ENCODE measurements at places on chromosomes 2 and 18.

DNA sequence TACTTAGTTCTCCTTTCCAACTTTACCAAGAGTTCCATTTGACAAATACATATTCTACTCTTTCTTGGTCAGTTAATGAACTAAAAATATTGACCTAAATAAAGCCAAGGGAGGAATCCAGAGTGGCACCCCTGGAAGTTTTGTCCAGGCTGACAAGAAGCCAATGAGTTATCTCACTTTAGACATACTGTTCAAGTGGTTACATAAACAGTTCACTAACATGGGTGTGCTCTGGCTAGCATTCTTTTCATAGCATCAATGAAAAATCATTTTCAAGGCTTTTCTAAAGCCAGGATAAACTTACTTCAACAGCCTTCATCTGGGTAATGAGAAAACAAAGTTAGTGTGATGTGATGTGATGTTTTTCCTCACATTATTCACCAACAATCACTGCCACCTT is 649.4 kb downstream of the TDRD15 start:
- no peak for DNase-seq
- H3K4me1 ChIP-seq = no peaks in the 10 kb centered on the region
- H3K27ac ChIP-seq = no peak overlapping the region
- no peaks in the 10 kb centered on the region for H3K27me3 ChIP-seq

GRCh38 chr18:9608728-9609127 is 5.6 kb downstream of the PPP4R1 start:
- no peaks in the 10 kb centered on the region for H3K27me3 ChIP-seq
- DNase-seq = no peak
- no peak overlapping the region for H3K4me3 ChIP-seq
- peaks cover 3% of the 10 kb centered on the region for H3K36me3 ChIP-seq

- no peaks in the 10 kb centered on the region for H3K36me3 ChIP-seq
- H3K4me3 ChIP-seq = no peak overlapping the region
- no peak overlapping the region for H3K27ac ChIP-seq
Measured at GRCh38 chr18:69399253-69399652, 1.4 kb upstream of the DOK6 start.

GRCh38 chr18:3279201-3280185 is 17.6 kb downstream of the MYL12B start:
- H3K27me3 ChIP-seq = no peaks in the 10 kb centered on the region
- no peak overlapping the region for H3K4me3 ChIP-seq
- no peak for DNase-seq
- H3K27ac ChIP-seq = no peak overlapping the region

DNA sequence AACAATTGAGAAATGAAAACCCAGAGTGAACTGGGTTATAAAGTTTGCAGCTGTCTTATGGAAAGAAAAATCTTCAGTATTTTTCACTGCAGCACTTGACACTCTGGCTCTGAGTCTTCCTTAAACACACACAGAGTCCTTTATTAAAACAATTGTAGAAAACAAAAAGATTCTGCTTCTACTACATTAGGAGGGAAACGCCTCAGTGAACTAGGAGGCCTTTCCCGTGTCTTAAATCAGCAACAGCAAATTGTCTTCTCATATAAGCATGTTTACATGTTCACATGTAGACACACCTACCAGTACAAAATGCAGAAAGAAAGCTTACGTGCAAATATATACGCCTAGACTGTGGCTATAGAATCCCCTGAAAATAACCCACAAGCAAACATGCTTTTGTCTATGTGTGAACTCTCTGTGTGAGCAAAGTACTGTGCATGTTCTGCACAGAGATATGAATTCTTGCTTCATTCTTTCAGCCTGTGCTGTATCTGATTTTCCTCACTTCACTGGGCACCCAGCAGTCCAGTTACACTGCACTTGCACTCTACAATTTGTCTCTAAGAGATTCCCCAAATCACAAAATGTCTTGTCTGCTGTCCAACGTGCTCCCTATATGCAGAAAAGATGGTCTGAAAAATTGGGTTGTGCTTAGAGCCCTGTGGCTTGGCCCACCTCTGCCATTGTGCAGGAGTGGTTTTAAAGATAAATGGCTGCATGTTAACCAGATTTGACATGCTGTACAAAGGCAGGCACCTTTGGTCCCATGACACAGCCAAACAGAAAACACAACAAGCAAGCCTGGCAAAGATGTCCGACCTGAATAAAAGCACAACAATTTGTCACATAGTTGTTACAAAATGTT is 24.5 kb downstream of the ZEB2 start:
- H3K4me3 ChIP-seq = no peak overlapping the region
- no peak overlapping the region for H3K27ac ChIP-seq
- peaks cover 2% of the 10 kb centered on the region for H3K4me1 ChIP-seq
- H3K27me3 ChIP-seq = no peaks in the 10 kb centered on the region
- DNase-seq = no peak
- H3K36me3 ChIP-seq = no peaks in the 10 kb centered on the region

GRCh38 chr2:68336192-68336591 is 16.4 kb upstream of the CNRIP1 start:
- H3K4me1 ChIP-seq = no peaks in the 10 kb centered on the region
- H3K4me3 ChIP-seq = no peak overlapping the region
- H3K27me3 ChIP-seq = no peaks in the 10 kb centered on the region
- no peak overlapping the region for H3K27ac ChIP-seq

DNA sequence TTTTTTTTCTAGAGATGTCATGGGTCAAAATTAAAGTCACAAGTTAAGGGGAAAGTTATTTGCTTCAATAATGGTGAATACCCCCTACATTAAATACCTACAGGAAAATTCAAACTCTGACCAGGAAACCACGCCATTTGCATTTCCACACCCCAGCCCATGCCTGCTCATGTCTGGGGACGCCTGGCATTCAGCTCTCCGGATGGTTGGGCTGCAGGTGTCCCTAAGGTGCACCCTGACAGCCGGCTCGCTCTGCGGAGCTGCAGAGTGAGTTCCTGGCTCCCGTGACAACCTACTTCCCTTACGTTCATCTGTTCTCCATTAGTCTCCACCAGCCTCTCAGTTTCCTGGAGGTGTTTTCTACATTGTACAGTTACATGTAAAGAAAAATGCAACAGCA is 122.7 kb upstream of the RIOK3 start:
- no peaks in the 10 kb centered on the region for H3K4me1 ChIP-seq
- DNase-seq = no peak
- no peaks in the 10 kb centered on the region for H3K27me3 ChIP-seq
- no peaks in the 10 kb centered on the region for H3K36me3 ChIP-seq
- H3K4me3 ChIP-seq = no peak overlapping the region

- no peak overlapping the region for H3K27ac ChIP-seq
- H3K4me3 ChIP-seq = no peak overlapping the region
- H3K27me3 ChIP-seq = no peaks in the 10 kb centered on the region
Measured at GRCh38 chr18:25895518-25895917, 194.9 kb downstream of the SS18 start.

GRCh38 chr18:45384962-45385315 is 230.3 kb upstream of the SLC14A2 start:
- no peaks in the 10 kb centered on the region for H3K36me3 ChIP-seq
- DNase-seq = no peak
- H3K4me3 ChIP-seq = no peak overlapping the region
- no peaks in the 10 kb centered on the region for H3K27me3 ChIP-seq

DNA sequence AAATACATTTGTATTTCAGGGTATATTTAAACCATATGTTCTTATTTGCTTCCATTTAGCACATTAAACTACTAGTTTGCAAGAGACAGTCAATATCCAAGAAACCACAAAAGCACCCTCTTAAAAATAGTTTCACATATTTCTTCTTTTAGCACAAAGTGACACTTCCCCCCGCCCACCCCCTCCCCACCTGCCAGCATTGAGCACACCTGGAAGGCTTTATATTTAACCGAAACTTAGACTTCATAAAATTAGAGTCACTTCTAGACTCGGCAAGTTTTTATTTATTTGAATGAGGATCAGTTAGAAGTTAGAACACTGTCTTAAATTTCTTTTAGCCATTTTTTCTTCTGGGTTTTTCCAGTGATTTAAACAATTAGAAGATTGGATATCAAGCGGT is 355.9 kb upstream of the FIGN start:
- no peaks in the 10 kb centered on the region for H3K27me3 ChIP-seq
- H3K36me3 ChIP-seq = no peaks in the 10 kb centered on the region
- no peak for DNase-seq
- H3K4me1 ChIP-seq = no peaks in the 10 kb centered on the region
- no peak overlapping the region for H3K27ac ChIP-seq

Measured in mesendoderm (in vitro differentiated cells).